Omental fat pad (tissue), 4 donors: ENCODE measurements at places on chromosomes 3 and 15. TPM values are rescaled to one million over a fixed set of nuclear protein-coding genes. Genes with fewer than 3 reads are reported as not detected.

Gene CPN2
- total RNA-seq: not detected

Gene NR1I2
- not detected for total RNA-seq

- DNase-seq: no peak
Measured at GRCh38 chr3:21142949-21143348, 608.1 kb downstream of the ZNF385D start.

DNA sequence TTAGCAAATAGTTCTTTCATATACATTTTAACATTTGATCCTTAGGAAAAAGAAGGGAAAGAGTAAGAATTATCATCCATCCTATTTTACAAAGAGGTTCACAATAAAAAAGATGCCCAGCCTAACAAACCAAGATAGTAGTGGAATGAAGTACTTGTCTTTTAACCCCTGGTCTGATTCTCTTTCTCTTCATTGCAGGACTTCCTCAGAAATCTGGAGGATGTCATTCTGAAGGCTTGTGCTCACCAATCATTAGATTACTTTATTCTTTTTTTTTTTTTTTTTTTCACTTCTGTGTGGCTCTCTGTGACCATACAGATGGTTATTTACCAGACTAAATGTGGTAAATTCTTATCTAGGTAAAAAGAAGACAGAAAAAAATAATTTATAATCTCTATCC, 7.0 kb downstream of the HDGFL3 start:
- DNase-seq: no peak

- no peak for DNase-seq
Measured at GRCh38 chr3:189622629-189623028, 8.6 kb upstream of the TP63 start.
